Tibial artery (tissue), 4 donors: ENCODE measurements at places on chromosomes 2 and 18.
A peak's percentile ranks its signal among the peaks of the same experiment; 100 is the strongest.

GRCh38 chr2:99067871-99068625 is 73.5 kb upstream of the C2orf15 start:
- H3K27ac ChIP-seq, result no peak overlapping the region
- H3K4me1 ChIP-seq, result no peaks in the 10 kb centered on the region
- no peak overlapping the region for H3K4me3 ChIP-seq

DNA sequence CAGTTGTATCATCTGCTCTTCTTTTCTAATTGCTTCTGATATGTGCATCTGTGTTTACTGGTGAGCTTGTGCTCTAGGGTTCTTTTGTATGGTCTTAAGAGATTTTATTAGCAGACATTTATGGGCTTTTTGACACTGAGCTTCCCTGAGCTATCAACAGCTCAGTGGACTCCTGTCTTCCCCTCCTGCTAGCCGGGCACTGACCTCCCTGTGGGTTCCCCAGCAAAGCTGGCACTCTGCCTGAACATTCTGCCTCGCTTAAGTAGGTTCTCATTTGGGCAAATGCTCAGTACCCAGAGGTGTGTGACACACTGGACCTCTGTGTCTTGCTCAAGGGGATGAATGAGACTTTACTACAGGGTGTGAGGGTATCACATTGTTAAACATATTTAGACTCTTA is 15.8 kb downstream of the TRAF3IP1 start:
- H3K27me3 ChIP-seq, result no peaks in the 10 kb centered on the region
- DNase-seq, result no peak
- H3K4me1 ChIP-seq, result no peaks in the 10 kb centered on the region
- H3K27ac ChIP-seq, result no peak overlapping the region
- H3K36me3 ChIP-seq, result no peaks in the 10 kb centered on the region

- H3K4me1 ChIP-seq, result peaks cover 29% of the 10 kb centered on the region
- peak overlapping the region; percentile 47 for H3K4me3 ChIP-seq
- no peaks in the 10 kb centered on the region for H3K36me3 ChIP-seq
These were observed 386.9 kb downstream of the FIGN start for GRCh38 chr2:163348857-163349380.

GRCh38 chr2:71743995-71744675 is 290.8 kb downstream of the DYSF start:
- H3K4me1 ChIP-seq, result peaks cover 5% of the 10 kb centered on the region
- no peak overlapping the region for H3K27ac ChIP-seq
- H3K36me3 ChIP-seq, result no peaks in the 10 kb centered on the region

DNA sequence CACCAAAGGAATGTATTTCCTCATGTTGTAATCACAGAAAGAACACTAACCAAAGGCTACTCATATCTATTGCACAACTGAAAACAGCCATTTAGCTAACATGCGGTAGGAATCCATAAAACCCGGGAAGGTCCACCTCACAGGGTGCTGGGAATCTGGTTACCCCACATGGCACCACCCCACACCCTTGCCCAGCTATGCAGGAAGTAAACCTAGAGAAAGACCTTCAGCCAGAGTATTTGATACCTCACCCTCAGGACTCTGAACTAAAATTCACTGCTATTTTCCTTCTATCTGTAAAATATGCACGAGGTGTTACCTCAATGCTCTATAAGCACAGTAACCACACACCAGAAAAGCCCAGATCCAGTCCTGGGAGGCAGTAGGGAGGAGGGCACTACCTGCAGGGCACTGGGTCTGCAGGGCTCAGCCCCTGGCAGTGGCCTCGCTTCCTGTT is 45.8 kb downstream of the PTPN2 start:
- H3K4me1 ChIP-seq, result peaks cover 14% of the 10 kb centered on the region
- H3K27me3 ChIP-seq, result no peaks in the 10 kb centered on the region
- peak overlapping the region; percentile 55 for H3K27ac ChIP-seq
- no peak for DNase-seq
- H3K36me3 ChIP-seq, result peaks cover 5% of the 10 kb centered on the region
- no peak overlapping the region for H3K4me3 ChIP-seq
